Suprapubic skin (tissue), 4 donors: ENCODE measurements at places on chromosomes 12 and 14. TPM values are rescaled to one million over a fixed set of nuclear protein-coding genes. Genes with fewer than 3 reads are reported as not detected.

Gene ABCB9
- 9.5 TPM for total RNA-seq

Gene TMTC2
- total RNA-seq: 17.7 TPM

Gene DYRK2
- 22.3 TPM for total RNA-seq

Gene KITLG
- 17.6 TPM for total RNA-seq

Gene BCL11B
- 53.1 TPM for total RNA-seq

Gene KLRC4
- not detected for total RNA-seq

Gene AQP6
- total RNA-seq: not detected

Gene PIWIL1
- not detected for total RNA-seq

Gene DIO3
- total RNA-seq: 0.76 TPM

Gene KRT86
- 46.8 TPM for total RNA-seq
